ENCODE measurements at places on chromosomes 5 and 9.

- DNase-seq, result no peak
Measured at GRCh38 chr5:169344629-169345028, 43.7 kb upstream of the SLIT3 start.

GRCh38 chr5:38443390-38443789 is 113.1 kb downstream of the LIFR start:
- no peak for DNase-seq

DNA sequence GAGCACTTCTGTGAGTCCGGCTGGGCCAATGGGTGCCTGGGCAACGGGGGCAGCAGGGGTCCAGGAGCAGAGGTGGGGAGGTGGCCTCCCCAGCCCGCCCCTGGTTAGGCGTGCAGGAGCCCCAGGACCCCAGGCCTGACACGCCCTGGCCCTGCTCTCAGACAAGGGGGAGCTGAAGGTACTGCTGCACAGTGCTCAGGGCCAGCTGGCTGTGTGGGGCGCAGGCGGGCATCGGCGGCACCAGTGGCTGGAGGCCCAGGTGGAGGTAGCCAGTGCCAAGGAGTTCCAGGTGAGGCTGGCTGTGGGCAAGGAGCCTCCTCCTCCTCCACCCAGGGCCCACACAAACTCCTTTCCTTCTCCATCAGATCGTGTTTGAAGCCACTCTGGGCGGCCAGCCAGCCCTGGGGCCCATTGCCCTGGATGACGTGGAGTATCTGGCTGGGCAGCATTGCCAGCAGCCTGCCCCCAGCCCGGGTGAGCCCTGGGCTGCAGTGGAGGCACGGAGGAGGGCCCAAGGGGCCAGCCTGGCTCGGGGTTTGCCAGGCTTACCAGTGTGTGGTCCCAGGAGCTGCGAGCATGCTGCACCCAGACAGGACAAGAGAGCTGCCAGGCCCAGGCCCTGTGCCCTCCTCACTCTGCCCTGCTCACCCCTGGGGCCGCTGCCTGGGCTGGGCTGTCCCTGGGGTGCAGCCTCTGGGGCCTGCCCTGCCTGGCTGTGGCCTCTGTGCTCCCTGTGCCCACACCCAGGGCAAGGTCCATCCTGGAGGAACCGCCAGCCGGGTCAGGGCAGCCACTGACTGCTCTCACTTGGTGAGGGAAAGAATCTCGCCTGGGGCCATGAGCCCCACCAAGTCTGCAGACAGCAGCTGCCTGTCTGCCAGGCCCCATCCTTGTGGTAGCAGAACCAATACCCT is 7.0 kb downstream of the MAMDC4 start:
- DNase-seq, result no peak

DNA sequence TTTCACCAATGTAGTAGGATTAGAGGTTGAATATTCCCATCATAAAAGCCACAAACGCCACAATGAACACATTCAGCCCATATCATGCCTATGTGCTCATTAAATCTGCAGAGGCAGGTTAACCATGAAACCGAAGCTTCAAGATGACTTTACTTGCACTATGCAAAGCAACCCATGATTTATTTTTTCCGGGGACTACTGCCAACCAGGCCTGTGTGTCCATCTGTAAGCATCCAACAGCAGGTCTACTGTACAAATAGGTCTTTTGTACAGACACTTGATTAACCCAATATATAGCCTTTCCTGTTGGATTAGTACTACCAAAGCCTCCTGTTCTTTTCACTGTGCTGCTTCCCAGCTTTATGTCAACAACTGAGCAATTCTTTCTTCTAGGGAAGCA is 104.9 kb upstream of the CDH10 start:
- no peak for DNase-seq

DNA sequence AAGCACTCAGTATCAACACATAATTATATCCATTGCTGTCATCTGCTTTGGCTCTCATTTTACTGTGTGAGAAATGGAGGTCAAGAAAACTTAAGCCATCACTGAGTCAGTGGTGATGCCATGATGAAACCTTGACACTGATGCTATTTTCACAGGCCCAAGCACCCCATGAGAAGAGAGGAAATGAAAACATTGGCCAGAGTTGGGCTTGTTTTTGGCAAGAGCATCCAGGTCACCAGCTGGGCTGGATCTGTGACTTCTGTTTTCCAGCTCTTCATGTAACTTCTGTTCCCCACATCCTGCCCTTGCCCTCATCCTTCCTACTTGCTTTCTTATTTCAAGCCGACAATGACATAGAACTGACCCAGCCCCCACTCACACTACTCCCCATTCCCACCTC is 10.0 kb downstream of the LCP2 start:
- no peak for DNase-seq

DNA sequence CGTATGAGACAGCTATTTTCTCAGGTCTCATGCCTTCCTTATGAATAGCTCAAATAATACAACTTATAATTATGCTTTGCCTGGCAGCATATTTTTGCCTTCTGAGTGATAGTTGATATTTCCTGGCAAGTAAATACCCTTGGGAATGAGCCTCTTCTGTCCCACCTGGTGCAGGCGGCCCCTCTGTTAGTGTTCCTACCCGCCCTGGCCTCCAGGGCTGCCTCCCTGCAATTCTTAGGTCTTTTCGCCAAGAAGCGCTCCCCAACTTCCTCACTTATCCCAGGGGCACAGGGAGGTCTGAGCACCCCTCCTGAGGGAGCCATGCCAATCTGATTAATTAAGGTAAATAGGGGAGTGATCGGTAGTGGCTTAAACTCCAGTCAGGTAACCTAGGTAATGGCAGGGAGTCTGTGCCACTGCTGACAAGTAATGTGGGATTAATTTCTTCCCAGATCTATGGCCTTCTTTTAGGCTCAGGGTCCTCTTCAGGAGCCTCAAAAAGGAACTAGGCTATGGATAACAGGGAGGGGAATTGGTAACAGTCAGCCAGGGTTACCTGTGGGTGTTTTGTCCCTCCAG is 81.5 kb downstream of the GALNT10 start:
- DNase-seq, result no peak

DNA sequence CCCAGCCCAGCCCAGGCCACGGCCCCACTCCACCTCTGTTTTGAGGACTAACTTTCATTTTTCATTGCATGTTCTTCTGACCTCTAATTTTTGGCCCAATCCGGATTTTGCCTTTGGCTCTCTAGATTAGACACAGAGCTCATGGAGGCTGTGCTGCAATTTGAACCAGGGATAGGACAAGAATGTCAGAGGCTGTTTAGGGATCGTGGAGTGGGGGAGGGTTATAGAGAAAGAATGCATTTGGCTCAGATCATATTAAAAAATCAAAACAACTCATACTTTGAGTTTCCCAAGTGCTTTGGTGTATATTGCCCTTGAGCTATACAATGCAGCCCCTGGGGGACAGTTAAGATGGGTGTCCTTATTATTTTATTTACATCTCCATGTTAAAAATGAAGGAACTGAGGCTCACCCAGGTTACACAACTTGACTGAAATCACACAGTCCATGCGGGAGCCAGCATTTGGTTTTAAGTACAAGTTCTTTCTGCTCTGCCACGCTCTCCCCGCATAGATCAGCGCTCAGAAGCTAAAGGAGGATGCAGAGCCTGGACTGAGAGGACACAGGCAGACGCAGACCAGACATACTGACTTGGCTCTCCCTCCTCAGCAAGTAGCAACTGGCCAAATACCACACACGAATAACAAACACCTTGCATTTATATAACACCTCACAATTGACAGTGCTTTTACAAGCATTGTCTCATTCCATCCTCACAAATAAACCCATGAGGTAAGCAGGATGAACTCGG is 126.4 kb upstream of the RAI14 start:
- no peak for DNase-seq

- no peak for DNase-seq
Measured at GRCh38 chr5:150960791-150961396, 56.1 kb upstream of the ZNF300 start.

GRCh38 chr5:101370181-101370580 is 467.1 kb upstream of the ST8SIA4 start:
- no peak for DNase-seq

- no peak for DNase-seq
Measured at GRCh38 chr5:112342389-112342788, 76.7 kb downstream of the EPB41L4A start.

- no peak for DNase-seq
Measured at GRCh38 chr5:61277190-61277589, 54.9 kb upstream of the ZSWIM6 start.

- DNase-seq, result no peak
Measured at GRCh38 chr5:11909471-11909870, 5.2 kb upstream of the CTNND2 start.

DNA sequence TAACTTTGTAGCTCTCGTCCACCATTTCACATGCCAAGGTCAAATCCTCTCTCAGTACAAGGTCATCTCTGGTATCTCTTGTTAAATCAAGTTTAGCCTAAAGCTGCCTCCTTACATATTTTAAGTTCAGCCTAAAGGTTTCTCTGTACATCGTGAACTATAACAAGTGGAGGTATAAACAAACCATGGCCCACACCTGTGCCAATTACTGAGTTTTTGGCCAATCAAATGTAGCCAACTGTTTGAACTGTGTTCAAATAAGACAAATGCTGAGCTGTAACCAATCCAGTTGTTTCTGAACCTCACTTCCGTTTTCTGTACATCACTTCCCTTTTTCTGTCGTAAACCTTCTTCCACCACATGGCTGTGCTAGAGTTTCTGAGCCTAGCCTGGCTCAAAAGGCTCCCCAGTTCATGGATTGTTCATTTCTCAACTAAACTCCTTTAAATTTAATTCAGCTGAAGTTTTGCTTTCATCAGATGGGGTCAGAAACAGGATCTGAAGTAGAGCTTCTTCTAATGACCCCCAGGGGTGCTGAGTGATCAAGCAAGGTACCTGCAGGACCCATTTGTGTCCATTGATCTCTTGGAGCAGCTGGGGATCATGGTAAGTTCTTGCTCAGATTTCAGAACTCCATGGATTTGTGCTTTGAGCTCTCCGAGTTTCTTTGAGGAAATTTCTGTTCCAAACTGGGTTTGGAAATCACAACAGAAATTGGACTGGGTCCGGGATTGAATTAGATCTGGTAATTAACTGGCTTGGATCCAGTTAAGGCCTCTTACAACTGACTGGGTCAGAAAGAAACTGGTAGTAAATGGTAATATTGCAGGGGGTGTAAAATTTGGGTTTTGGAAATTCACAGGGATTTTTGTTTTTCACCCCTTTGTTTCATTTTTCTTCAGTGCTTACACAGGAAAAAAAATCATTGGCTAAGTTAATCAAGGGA is 11.0 kb upstream of the NANS start:
- DNase-seq, result no peak

DNA sequence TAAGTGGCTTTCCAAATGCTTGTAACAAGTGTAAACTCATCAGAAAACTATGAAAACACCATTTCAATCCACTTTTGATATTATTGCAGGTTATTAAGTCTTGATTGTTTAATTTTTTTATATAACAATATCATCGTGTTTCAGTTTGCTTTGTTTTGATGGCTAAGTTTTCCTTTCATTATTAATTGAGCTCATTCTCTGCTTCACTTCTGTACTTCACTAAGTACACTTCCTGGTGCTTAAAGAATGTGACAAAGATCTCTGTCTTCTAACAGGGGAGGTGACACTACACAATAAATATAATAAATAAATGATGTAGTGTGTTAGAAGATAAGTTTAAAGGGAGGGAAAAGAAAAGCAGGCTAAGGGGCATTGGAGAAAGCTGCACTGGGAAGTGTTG is 13.0 kb upstream of the RAD23B start:
- DNase-seq, result no peak

Data from CD8-positive, alpha-beta memory T cell (primary cell).